ENCODE measurements at places on chromosomes 3 and 15. TPM values are rescaled to one million over a fixed set of nuclear protein-coding genes. Genes with fewer than 3 reads are reported as not detected.

LZTFL1 gene
- total RNA-seq, result 6.5 TPM

HRG gene
- total RNA-seq, result not detected

WDR49 gene
- not detected for total RNA-seq

CATSPER2 gene
- total RNA-seq, result 8.9 TPM

GRCh38 chr3:11228041-11228440 is 44.2 kb upstream of the ATG7 start:
- DNase-seq, result no peak

DNA sequence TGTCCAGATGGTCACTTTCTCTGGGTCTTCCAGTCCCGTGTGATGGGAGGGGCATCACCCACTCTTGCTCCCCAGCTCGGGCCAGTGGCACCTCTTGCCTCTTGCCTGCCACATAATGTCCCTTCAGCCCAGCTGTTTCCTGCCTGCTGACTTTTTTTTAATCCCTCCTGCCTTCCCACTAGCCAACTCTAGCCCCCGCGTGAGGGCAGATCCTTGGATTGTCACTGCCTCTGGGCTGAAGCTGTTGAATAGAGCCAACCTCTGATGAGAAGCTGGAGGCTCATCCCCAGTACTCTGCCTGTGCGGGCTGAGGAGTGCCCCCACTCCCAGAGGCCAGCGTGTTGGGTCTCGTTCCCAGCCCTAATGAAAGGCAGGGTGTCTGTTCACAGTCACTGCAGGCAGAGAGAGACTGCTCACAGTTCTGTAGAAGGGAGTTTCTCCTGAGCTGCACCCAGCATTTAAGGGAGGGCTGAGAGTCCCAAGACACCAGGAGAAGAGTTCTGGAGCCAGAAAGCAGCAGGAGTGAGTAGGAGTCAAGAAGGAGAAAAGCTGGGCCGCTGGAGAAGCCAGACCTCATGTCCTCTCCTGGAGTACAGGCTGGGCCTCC is 30.1 kb upstream of the TIMP4 start:
- no peak for DNase-seq

Data from activated T-helper 1 cell treated with anti-CD3 and anti-CD28 coated beads, Interleukin-12 subunit alpha, Interleukin-12 subunit beta, Interleukin-2, Interleukin-4 antibody, amounts not matched to agents 30 ng/mL and 10 ng/mL and 1 ng/mL, durations not matched to agents 14 hours and 24 hours and 36 hours (primary cell).